Left renal cortex interstitium (tissue), 4 donors: ENCODE measurements at places on chromosomes 6 and 20. TPM values are rescaled to one million over a fixed set of nuclear protein-coding genes. Genes with fewer than 3 reads are reported as not detected.

Gene HSP90AB1
- 1,303 TPM for polyA plus RNA-seq

Gene GJA1
- polyA plus RNA-seq: 64.1 TPM

Gene HSPA1L
- 3.6 TPM for polyA plus RNA-seq

Gene EFCAB8
- 0.08 TPM for polyA plus RNA-seq

Gene ADAM33
- polyA plus RNA-seq: 6.1 TPM

DNA sequence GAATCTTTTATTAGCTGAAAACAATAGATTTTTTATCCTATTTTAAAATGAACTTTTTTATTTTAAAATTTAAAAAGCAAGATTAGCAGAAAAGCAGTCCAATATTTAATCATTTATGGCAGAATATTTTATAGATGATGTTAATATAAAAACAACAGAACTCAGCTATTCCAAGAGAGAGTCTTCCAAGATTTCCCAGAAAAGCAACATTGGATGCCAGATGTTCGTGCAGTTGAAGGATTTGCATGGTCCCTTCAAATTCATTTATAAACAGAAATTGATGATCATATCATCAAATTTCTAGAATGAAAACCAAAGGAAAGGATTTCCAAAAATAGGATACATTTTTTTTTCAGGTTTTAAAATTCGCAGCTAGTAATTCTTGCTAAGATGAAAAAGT is 25.4 kb upstream of the CNKSR3 start:
- no peak for DNase-seq

GRCh38 chr20:40807821-40808170 is 118.8 kb upstream of the MAFB start:
- DNase-seq: no peak

GRCh38 chr6:19356692-19357091 is 480.5 kb upstream of the ID4 start:
- DNase-seq: no peak

DNA sequence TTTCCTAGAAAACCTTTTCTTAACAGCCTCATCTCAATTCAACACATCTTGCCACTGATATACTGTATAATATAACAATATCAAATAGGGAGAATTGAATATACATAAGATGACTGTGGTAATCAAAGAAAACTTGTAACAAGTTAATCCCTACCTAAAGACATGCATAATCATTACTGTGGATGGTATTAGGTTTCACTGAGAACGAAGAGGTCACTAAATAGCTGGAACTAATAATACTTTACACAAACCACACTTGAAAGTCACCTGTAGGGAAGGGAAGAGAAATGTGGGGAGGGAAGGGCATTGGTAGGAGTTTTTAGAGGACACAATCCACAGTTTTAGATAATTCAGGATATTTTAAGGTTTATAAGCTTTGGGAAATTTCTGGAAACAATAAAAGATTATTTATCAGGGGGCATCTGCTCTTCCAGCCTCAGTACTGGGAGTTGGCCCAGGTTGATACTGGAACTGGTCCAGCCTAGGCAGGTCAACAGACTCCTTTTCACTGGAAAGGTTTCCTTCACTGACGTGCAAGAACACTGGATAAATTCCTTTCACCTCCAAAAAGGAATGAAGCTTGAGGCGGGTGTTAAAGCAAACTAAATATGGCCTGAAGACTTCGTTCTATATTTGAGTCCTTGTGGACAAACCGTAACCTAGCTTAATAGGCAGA is 44.0 kb downstream of the MAP7 start:
- no peak for DNase-seq

- DNase-seq: no peak
Observed at GRCh38 chr6:104322841-104323240, 536.9 kb downstream of the HACE1 start.

- no peak for DNase-seq
Observed at GRCh38 chr6:137316626-137317025, 97.4 kb upstream of the IFNGR1 start.

GRCh38 chr20:36098364-36098763 is 56.2 kb upstream of the EPB41L1 start:
- DNase-seq: no peak

- DNase-seq: no peak
Observed at GRCh38 chr20:35133031-35133430, 14.1 kb downstream of the EDEM2 start.

GRCh38 chr6:139249395-139249794 is 42.4 kb downstream of the TXLNB start:
- DNase-seq: no peak

DNA sequence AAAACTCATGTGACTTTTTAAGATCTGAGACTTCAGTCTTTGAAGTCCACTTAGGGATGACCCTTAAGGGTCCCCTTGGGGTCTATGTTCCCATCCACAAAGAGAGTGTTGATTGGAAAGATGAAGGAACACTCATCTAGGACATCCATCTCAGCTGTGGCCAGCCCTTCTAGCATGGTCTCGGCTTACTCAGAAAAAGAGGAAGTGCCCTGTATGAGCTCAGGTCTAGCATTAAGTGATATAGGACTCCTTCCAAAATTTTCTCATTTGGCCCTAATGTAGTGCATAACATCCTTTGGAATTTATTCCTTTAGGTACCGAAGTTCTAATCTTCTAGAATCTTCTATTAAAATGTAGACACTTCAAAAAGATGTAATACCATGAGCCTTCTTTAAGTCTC is 77.4 kb downstream of the NDUFAF5 start:
- no peak for DNase-seq

DNA sequence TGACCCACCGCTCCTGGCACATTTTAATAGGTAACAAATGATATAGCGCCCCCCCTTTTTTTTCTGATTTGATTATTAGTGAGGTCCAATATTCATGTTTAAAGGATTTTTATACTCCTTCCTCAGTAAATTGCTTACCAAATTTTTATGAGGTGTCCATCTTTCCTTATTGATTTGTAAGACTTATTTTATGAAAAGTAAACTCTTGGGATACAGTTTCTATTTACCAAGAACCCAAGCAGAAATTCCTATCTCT is 25.1 kb downstream of the TRIM27 start:
- DNase-seq: no peak

GRCh38 chr6:10309457-10310329 is 105.2 kb downstream of the TFAP2A start:
- no peak for DNase-seq
